ENCODE measurements at places on chromosomes 2 and 18. TPM values are rescaled to one million over a fixed set of nuclear protein-coding genes. Genes with fewer than 3 reads are reported as not detected.

OTOS gene
- not detected for total RNA-seq

AMER3 gene
- not detected for total RNA-seq

MXD1 gene
- total RNA-seq: 2.4 TPM

IL1A gene
- total RNA-seq: 0.15 TPM

GPC1 gene
- 191 TPM for total RNA-seq

C1GALT1C1L gene
- 1.2 TPM for total RNA-seq

SCN7A gene
- total RNA-seq: not detected

ZBTB14 gene
- total RNA-seq: 7.4 TPM

CGREF1 gene
- 8.7 TPM for total RNA-seq

SLC16A14 gene
- 1.5 TPM for total RNA-seq

MYO5B gene
- total RNA-seq: 12.7 TPM

ASB18 gene
- total RNA-seq: not detected

DARS1 gene
- total RNA-seq: 52.7 TPM

NRP2 gene
- total RNA-seq: 172 TPM

EHD3 gene
- total RNA-seq: 10.4 TPM

SIGLEC15 gene
- 0.09 TPM for total RNA-seq

IL18RAP gene
- total RNA-seq: not detected

GDF7 gene
- 0.03 TPM for total RNA-seq

TRIM43 gene
- not detected for total RNA-seq

NCKAP5 gene
- total RNA-seq: 1.3 TPM

IL37 gene
- not detected for total RNA-seq

MFSD6 gene
- total RNA-seq: 22.2 TPM

TMEM247 gene
- total RNA-seq: not detected

PTPN2 gene
- 24.9 TPM for total RNA-seq

HJURP gene
- total RNA-seq: 99.6 TPM

INHA gene
- total RNA-seq: 0.20 TPM

EPB41L3 gene
- 0.82 TPM for total RNA-seq

KCNE4 gene
- 0.93 TPM for total RNA-seq

GREB1 gene
- 2.8 TPM for total RNA-seq

CNNM4 gene
- total RNA-seq: 19.7 TPM

CRYGD gene
- total RNA-seq: not detected

DPYSL5 gene
- 5.9 TPM for total RNA-seq

C2orf81 gene
- total RNA-seq: 2.8 TPM

FSIP2 gene
- not detected for total RNA-seq
